ENCODE measurements at places on chromosomes 5 and 9.

GRCh38 chr9:128838338-128838737, 8.7 kb upstream of the SPOUT1 start:
- no peak for DNase-seq

GRCh38 chr5:164060786-164061355, 555.5 kb downstream of the MAT2B start:
- no peak for DNase-seq

- no peak for DNase-seq
These were observed 36.7 kb downstream of the RGMB start for GRCh38 chr5:98810206-98810605.

DNA sequence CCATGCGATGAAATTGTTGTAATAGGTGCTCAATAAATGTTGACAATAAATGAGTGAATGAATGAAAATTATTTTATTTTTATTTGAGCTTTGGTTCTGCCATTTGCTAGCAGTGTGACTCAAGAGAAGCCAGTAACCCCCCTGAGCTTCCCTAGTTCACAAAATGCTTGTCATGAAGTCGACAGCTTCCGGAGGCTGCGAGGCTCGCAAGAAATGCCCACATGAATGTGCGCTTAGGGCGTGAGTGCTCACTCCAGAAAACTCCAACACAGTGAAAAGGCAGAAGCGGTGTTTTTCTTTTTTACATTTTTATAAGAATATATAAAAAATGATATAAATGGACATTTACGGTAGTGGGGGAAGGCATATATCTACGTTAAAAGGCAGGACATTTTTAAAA, 26.5 kb downstream of the CDKN2A start:
- DNase-seq, result no peak

GRCh38 chr9:136201609-136202453, 3.1 kb downstream of the LHX3 start:
- no peak for DNase-seq
